ENCODE measurements at places on chromosomes 3 and 15. TPM values are rescaled to one million over a fixed set of nuclear protein-coding genes. Genes with fewer than 3 reads are reported as not detected.

Gene CCDC54
- total RNA-seq, result not detected

Gene BHLHE40
- 43.3 TPM for total RNA-seq

Gene GOLGA8N
- total RNA-seq, result 6.4 TPM

- no peaks in the 10 kb centered on the region for H3K36me3 ChIP-seq
- H3K4me1 ChIP-seq, result no peaks in the 10 kb centered on the region
- DNase-seq, result no peak
- H3K27me3 ChIP-seq, result no peaks in the 10 kb centered on the region
- no peak overlapping the region for H3K4me3 ChIP-seq
These were observed 24.1 kb upstream of the MRPL3 start for GRCh38 chr3:131526801-131527347.

DNA sequence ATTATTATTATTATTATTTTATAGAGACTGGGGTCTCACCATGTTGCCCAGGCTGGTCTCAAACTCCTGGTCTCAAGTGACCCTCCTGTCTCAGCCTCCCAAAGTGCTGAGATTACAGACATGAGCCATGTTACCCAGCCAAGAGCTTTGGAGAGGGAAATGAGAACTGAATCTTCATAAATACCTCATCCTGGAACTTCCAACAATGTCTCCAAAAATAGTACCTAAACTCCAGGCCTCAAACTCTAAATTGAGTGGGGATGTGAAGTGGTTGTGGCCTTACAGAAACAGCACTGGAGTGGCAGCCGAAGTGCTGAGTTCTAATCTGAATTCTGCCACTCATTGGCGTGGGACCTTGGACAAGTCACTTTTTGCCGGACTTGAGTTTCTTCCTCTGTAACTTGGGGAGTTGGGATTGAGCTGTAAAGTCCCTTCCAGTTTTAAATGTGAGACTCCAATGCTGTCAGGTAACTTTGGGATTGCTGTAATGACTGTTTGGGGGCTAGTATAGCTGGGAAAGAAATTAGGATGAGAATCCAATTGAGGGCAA lies 10.0 kb upstream of the SRP14 start:
- H3K27me3 ChIP-seq, result no peaks in the 10 kb centered on the region
- no peak overlapping the region for H3K4me3 ChIP-seq
- H3K27ac ChIP-seq, result no peak overlapping the region
- peaks cover 11% of the 10 kb centered on the region for H3K4me1 ChIP-seq

GRCh38 chr3:100105501-100105900 lies 8.8 kb downstream of the FILIP1L start:
- H3K36me3 ChIP-seq, result no peaks in the 10 kb centered on the region
- H3K4me1 ChIP-seq, result no peaks in the 10 kb centered on the region
- no peak overlapping the region for H3K4me3 ChIP-seq
- no peaks in the 10 kb centered on the region for H3K27me3 ChIP-seq
- no peak for DNase-seq
- H3K27ac ChIP-seq, result no peak overlapping the region

- DNase-seq, result no peak
- H3K4me1 ChIP-seq, result no peaks in the 10 kb centered on the region
- no peaks in the 10 kb centered on the region for H3K27me3 ChIP-seq
- no peaks in the 10 kb centered on the region for H3K36me3 ChIP-seq
These were observed 389.1 kb upstream of the TPRG1 start for GRCh38 chr3:188782613-188783124.

- H3K4me1 ChIP-seq, result no peaks in the 10 kb centered on the region
- H3K27me3 ChIP-seq, result no peaks in the 10 kb centered on the region
- H3K27ac ChIP-seq, result no peak overlapping the region
- no peak for DNase-seq
- H3K36me3 ChIP-seq, result no peaks in the 10 kb centered on the region
These were observed 713.1 kb downstream of the SI start for GRCh38 chr3:164365242-164365641.

DNA sequence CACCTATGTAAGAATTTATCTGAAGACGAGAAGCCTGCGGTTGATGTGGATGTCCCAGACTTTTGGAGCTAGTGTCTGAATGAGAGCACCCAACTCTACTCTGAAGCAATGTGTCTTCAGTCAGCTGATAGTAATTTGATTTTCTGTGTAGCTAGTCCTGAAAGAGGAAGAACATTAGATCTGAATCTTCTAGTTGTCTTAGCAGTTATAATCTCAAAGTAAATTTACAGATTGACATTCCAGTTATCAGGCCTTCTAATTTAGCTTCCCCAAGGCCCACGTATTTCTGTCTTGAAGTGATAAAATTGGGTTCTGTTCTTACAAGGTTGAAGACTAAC lies 1.5 kb downstream of the TCAIM start:
- H3K4me1 ChIP-seq, result no peaks in the 10 kb centered on the region
- H3K36me3 ChIP-seq, result no peaks in the 10 kb centered on the region
- no peak for DNase-seq
- H3K27ac ChIP-seq, result peak overlapping the region; percentile 94
- no peak overlapping the region for H3K4me3 ChIP-seq

DNA sequence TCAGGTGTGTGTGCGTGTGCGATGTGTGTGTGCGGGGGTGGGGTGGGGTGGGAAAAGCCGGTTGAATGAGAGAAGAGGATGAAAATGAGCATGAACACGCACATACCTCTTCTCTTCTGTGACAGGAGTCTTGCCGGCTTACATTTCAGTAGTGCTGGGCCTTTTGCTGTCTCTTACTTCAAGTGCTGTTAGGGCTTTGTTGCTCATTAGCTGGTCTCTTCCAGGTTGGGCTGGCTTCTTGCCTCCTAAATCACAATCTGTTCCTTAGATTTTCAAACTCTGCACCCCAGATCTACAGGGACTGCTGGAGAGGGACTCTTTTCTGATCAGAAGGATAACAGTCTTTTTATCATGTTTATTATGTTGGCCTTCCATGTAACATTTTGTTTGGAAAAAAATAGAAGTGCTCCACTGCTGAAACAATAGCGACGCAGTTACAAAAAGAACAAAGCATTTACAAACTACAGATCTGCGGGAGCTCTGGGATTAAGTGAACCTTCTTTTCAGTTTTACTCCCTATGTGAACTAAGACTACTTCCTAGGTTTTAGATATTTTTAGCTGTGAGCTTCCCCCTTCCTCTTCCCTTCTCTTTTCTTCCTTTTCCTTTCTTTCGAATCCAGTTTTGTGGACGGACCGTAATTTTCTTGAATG lies 48.5 kb downstream of the USP13 start:
- H3K4me1 ChIP-seq, result no peaks in the 10 kb centered on the region
- no peaks in the 10 kb centered on the region for H3K36me3 ChIP-seq
- DNase-seq, result no peak
- H3K4me3 ChIP-seq, result no peak overlapping the region
